ENCODE measurements at places on chromosomes 12 and 14. TPM values are rescaled to one million over a fixed set of nuclear protein-coding genes. Genes with fewer than 3 reads are reported as not detected.
A peak's percentile ranks its signal among the peaks of the same experiment; 100 is the strongest.

DNA sequence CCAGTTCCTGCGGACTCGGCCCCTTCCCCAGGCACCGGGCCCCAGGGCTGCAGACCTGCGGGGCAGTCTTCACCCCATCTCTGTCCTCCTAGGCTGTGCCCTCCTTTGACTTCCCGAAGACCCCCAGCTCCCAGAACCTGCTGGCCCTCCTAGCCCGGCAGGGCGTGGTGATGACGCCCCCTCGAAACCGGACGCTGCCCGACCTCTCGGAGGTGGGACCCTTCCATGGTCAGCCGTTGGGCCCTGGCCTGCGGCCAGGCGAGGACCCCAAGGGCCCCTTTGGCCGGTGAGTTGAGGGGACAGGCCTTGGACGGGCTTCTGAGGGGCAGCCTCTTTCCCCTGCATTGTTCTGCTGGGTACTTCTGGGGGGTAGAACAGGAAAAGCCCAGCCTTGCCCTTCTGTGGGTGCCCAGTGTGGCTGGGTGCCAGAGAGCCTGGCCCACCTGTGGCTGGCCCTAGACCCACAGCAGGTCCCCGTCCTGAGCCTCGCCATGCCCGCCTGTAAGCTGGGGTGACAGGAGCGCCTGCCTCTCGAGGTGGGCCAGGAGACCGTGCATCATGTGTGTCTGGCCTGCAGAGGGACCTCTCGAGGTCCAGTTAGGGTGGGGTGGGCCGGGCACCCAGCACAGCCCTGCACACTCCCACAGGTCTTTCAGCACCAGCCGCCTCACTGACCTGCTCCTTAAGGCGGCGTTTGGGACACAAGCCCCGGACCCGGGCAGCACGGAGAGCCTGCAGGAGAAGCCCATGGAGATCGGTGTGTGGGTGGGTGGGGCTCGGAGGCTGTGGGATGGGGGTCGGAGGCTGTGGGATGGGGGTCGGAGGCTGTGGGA is 12.6 kb upstream of the PUS1 start:
- H3K4me1 ChIP-seq: no peaks in the 10 kb centered on the region
- no peaks in the 10 kb centered on the region for H3K36me3 ChIP-seq
- H3K27ac ChIP-seq: no peak overlapping the region
- DNase-seq: no peak

DNA sequence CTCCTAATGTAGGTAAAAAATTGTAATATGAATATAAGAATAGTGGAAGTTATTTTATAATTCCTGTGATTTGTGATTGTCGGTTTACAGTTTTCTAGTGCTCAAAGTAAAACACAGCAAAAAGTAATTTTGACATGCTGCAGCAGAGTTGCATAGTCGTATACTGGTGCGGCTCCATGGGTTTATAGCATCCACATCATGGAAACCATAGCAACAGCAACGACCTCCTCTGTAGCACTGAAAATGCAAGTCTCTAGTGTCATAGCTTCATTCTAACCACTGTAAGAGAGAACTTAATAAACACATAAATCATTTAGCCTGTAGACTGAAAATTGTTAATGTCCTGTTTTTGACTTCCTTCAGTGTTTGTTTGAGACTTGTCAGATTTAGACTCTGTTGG is 574.3 kb downstream of the KCNH5 start:
- no peaks in the 10 kb centered on the region for H3K27me3 ChIP-seq
- no peaks in the 10 kb centered on the region for H3K4me1 ChIP-seq
- no peak overlapping the region for H3K27ac ChIP-seq
- no peaks in the 10 kb centered on the region for H3K36me3 ChIP-seq

GRCh38 chr12:12482150-12482761 is 80.4 kb downstream of the DUSP16 start:
- H3K27me3 ChIP-seq: no peaks in the 10 kb centered on the region
- peak overlapping the region; percentile 96 for H3K27ac ChIP-seq

- H3K36me3 ChIP-seq: no peaks in the 10 kb centered on the region
- H3K27ac ChIP-seq: no peak overlapping the region
- H3K4me3 ChIP-seq: peak overlapping the region; percentile 97
- DNase-seq: no peak
- H3K4me1 ChIP-seq: peaks cover 17% of the 10 kb centered on the region
These were observed 9.5 kb upstream of the SP7 start for GRCh38 chr12:53345486-53346188.

Gene COX8C
- not detected for total RNA-seq

DNA sequence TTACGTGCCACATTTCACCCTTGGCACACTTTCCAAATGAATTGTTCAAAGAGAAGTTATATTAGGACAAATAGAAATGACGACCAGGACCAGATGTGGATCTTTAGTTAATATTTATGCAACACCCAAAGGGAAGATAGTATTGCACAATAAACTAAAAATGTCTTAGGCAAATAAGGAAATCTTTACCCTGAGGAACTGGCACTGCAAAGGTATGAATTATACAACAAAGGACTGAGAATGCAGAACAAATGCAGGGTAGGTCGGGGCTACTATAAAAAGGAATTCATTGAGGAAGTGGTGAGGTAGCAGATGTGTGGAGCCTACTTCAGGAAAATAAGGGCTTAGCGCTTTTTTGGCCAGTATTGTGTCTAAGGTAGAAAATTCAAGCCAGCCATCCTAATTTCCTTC is 3.9 kb upstream of the TMTC2 start:
- H3K4me1 ChIP-seq: peaks cover 5% of the 10 kb centered on the region
- H3K4me3 ChIP-seq: no peak overlapping the region
- peaks cover 1% of the 10 kb centered on the region for H3K36me3 ChIP-seq
- DNase-seq: no peak
- peaks cover 24% of the 10 kb centered on the region for H3K27me3 ChIP-seq

- no peaks in the 10 kb centered on the region for H3K4me1 ChIP-seq
- no peaks in the 10 kb centered on the region for H3K27me3 ChIP-seq
- H3K36me3 ChIP-seq: no peaks in the 10 kb centered on the region
- H3K27ac ChIP-seq: no peak overlapping the region
- no peak overlapping the region for H3K4me3 ChIP-seq
These were observed 14.7 kb upstream of the LIN7A start for GRCh38 chr12:80952443-80952842.
